ENCODE measurements at places on chromosomes 7 and 10.

DNA sequence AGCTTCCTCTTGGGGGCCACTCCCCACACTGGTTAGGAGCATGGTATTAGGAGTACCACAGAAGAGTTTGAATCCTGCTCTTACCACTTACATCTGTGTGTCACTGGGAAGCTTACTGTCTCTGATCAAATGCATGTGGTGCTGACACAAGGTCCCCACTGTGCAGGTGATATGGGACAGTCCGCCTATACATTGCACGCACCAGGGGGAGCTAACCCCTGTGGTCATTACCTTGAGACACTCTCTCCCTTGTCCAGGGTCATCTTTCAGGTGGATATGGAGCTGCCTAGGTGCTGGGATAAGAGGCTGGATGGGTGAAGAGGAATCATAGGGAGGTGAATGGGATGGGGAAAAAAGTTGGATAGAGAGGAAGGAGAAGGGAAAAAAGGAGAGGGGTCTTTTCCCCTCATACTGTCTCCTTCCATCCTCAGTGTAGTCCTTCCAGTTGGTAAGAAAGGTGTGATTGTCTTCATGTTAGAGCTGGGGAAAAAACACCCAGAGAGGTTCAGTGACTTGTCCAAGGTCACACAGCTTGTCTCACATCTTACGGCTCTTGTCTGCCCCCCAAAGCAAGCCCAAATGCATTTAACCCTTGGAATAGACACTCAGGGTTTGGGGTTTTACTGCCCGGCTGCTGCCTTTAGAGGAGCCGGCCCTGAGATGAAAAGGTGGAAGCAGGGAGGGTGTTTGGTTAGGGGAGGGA is 125.9 kb downstream of the CDH23 start:
- no peak for DNase-seq

GRCh38 chr7:5462216-5462615 is 38.6 kb upstream of the TNRC18 start:
- DNase-seq: no peak

- DNase-seq: no peak
Measured at GRCh38 chr7:139294241-139294640, 46.9 kb upstream of the FMC1 start.

GRCh38 chr10:48472501-48473069 is 132.3 kb downstream of the ARHGAP22 start:
- no peak for DNase-seq

- no peak for DNase-seq
Measured at GRCh38 chr7:127478024-127478355, 85.5 kb upstream of the ZNF800 start.

GRCh38 chr7:40887099-40887498 is 752.3 kb downstream of the SUGCT start:
- DNase-seq: no peak

DNA sequence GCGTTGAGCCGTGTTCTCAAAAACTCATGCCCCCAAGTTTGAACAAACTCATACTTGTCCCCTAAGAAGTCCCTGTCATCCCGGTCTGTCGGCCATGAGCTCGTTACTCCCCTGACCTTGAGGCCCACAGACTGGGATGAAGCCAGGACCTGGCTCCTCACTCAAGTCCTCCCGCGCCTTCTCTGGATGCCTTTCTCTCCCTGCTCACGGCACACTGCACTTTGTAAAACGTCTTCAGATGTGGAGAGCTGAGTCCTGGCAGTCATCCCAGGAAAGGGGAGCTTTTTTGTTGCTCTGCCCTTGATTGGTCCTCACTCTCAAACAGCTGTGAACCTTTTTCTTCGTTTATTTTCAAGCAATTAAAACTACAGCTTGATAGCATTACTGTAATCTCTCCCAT is 110.8 kb downstream of the JAZF1 start:
- no peak for DNase-seq

- no peak for DNase-seq
Measured at GRCh38 chr7:129189661-129190310, 1.4 kb downstream of the SMO start.

- no peak for DNase-seq
Measured at GRCh38 chr10:85922356-85923129, 444.1 kb downstream of the GRID1 start.

GRCh38 chr10:13730956-13731355 is 144.2 kb downstream of the PRPF18 start:
- DNase-seq: no peak

DNA sequence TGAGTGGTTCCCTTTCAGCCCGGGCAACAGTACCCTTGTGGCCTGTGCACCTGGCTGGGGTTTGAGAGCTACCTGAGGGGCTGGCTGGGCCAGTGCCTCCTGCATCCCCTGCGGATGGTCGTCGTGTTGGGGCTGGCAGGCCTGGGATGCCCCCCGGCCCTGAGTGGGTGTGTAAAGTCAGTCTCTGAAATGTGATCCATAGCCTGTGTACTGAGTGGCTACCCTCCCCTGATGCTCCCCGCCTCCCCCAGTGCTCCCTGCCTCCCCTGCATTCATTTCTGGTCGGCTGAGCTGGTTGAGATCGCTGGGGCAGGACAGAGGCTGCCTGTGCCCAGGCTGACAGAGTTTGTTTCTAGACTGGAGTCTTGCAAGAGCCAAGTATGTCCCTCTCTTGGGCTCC is 9.3 kb downstream of the ZNF316 start:
- no peak for DNase-seq

DNA sequence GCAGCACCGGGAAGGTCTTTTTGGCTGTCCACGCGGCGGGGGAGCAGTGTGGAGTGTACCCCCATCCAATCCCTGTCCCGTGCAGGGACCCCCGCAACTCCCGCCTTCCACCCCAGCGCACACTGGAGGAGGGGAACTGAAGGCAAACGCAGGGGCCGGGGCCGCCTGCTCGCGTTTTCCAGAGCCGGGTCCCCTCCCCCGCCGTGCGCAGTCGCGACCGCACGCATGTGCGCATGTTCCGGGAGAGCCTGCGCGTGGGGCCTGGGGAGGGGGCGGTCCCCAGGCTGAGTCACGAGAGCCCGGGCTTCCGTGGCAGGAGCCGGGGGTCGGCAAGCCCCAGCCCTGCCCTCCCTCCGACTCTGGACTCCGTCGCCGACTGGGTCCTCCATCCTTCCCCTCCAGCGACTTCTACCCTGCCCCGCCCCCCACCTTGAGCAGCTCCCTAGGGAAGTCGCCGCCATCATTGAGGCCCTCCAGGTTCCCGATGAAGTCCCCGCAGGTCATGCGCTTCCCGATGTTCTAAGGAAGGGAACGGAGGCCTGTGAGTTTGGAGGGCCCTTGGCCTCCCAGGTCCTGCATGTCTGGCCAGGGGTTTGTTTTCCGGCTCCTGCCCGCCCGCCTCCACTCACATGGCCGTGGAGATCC is 8.0 kb downstream of the PSD start:
- DNase-seq: no peak

DNA sequence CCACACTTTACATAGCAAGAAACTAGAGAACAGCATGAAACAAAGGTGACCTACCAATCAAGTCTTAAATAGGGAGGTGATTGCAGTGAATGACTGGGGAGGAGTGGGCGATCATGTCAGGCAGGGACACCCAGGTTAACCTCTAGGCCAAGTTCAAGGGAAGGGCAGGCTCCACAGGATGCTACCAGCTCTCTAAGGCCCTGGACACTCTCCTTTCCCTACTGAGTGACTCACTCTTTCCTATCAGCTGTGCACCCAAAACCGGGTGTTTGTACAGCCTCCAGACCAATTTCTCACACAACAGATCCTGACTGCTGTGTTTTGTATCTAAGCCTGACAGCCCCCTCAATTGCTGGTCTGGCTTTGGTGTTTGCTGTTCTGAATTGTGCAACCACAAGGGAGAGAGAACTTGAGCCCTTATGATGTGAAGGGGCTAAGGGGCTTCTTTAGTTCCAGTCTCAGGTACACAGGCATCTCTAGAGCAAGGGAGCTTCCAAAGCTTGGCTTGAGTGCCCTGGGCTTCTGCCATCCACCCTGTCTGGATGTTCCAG is 107.8 kb downstream of the TBXAS1 start:
- no peak for DNase-seq

GRCh38 chr7:95537468-95537867 is 51.7 kb downstream of the ASB4 start:
- DNase-seq: no peak

GRCh38 chr10:49139846-49140195 is 6.0 kb upstream of the FAM170B start:
- no peak for DNase-seq

GRCh38 chr10:104766341-104766740 is 125.3 kb downstream of the SORCS3 start:
- DNase-seq: no peak

DNA sequence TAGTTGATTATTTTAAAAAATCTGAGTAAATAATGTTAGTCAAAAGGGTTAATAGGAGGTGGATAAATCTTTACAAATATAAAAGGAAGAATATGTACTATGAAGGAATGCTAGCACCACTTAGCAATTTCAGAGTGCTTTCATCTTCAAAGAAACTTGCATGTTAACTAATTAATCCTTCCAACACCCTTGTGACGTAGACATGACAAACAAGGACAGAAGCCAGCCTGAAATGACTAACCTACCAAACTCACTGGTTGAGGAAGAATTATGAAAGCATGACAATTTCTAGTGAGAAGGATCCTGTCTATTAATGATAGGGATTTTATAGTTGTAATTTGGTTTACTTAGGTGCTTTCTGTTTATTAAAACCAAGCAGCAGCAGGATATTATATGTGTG is 468.0 kb upstream of the FZD8 start:
- DNase-seq: no peak

GRCh38 chr7:87199241-87199640 is 20.3 kb downstream of the TMEM243 start:
- no peak for DNase-seq

GRCh38 chr7:114175125-114175524 is 239.5 kb upstream of the FOXP2 start:
- no peak for DNase-seq

DNA sequence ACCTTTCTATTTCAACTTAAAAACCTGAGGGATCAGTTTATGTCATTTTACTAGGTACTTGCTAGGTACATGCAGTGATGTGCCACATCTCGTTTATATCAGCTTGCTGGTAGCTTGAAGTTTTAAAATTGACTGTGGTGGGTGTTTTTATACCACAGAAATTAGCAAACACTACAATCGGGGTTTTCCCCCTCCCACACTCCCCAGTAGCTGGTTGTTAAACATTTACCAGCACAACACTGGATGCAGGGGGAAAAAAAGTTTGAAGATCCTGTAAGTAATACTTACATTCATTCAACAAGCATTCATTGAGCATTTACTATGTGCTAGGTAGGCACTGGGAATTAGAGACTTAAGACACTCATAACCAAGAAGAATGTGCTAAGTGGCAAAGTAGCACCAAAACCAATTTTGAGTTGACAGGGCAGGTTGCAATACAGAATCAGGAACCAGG is 32.6 kb downstream of the USP6NL start:
- no peak for DNase-seq

- DNase-seq: peak; percentile 17
Measured at GRCh38 chr7:90766814-90767564, 170.9 kb downstream of the CDK14 start.

DNA sequence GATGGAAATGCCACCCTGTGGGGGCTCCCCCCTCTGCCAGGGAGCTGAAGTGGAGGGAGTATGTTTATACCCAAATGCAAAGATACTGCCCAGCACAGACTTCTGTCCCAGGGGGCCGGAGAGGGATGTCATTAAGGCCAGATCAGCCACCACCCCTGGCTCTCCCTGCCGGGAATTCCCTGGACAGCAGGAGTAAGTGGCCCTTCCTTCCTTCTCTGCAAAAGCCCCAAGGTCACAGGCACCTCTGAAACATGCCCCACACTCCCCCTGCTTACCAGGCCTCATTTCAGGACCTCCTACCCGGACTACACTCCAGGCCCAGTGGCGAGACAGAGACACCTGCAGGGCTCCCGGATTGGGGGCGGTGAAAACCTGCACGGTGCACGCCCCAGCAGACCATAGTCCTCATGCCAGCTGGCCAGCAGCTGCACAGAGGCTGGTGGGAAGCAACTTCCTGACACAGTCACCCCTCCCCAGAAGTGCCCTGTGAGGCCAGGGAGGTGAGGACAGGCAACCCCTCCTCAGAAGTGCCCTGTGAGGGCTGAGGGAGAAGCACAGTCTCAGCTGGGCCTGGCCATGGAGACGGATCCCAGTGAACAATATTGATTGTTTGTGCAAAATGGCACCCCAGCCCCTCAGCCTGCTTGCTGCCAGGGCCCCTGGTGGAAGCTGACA is 33.0 kb upstream of the RET start:
- no peak for DNase-seq

GRCh38 chr7:74266191-74266963 is 12.2 kb upstream of the RFC2 start:
- DNase-seq: no peak

DNA sequence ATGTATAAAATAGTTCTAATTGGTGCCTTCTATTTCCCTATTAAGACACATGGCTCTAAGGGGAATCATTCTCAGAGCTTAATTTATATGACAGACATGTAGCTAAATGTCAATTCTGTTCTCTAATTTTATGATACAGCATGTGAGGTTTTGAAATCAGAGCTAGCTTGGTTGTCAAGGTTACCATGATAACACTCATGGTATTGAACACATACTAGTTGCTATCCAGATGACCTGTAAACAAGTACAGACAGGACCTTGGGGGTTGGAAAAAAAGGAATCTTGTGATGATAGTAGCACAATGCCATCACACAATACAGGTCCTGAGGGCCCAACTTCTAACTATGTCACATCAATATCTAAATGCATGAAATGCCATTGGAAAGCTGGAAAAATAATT is 49.2 kb downstream of the RHOBTB1 start:
- DNase-seq: no peak

- no peak for DNase-seq
Measured at GRCh38 chr10:124323111-124323725, 95.5 kb downstream of the OAT start.

DNA sequence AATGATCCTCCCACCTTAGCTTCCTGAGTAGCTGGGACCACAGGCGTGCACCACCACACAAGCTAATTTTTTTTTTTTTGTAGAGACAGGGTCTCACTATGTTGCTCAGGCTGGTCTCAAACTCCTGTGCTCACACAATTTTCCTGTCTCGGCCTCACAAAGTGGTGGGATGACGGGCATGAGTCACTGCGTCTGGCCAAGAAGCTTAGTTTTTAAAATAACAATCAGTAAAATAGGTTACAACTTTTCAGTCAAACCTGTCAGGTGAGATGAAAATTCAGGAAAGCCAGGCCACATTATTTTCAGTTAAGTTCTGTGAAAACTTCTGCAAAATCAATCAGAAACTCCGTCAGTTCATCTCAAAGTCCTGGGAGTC is 55.4 kb downstream of the FAM241B start:
- no peak for DNase-seq

GRCh38 chr10:119933179-119933578 is 40.6 kb downstream of the SEC23IP start:
- DNase-seq: peak; percentile 11

GRCh38 chr7:102927312-102927933 is 14.6 kb downstream of the LRRC17 start:
- no peak for DNase-seq

- no peak for DNase-seq
Measured at GRCh38 chr7:130274296-130274695, 7.6 kb downstream of the CPA2 start.

GRCh38 chr10:87626422-87626892 is 33.2 kb upstream of the PAPSS2 start:
- DNase-seq: no peak
